Right atrium auricular region (tissue), 2 donors: ENCODE measurements at places on chromosomes 12 and 14. TPM values are rescaled to one million over a fixed set of nuclear protein-coding genes. Genes with fewer than 3 reads are reported as not detected.

DNA sequence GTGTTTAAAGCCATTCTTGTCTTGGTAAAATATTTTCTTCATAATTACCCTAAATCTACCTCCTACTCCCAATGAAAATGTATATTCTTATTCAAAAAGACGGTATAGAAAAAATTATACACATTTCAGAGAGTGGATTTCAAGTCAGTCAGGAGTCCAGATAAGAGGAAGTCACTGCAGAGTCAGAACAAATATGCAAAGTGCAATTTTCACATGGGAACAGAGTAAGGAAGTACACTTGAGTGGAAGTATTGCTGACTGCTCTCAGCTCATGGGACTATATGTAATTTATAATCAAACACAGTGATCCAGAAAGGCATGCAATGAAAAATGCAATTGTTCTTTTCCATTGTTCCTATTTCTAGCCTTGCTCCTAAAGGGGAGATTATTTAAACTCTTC is 1128.0 kb downstream of the AACS start:
- no peaks in the 10 kb centered on the region for H3K4me1 ChIP-seq
- no peaks in the 10 kb centered on the region for H3K36me3 ChIP-seq
- no peak overlapping the region for H3K4me3 ChIP-seq
- peaks cover 4% of the 10 kb centered on the region for H3K27me3 ChIP-seq
- no peak overlapping the region for H3K27ac ChIP-seq
- no peak for DNase-seq

The PELI2 gene
- total RNA-seq, result 4.4 TPM

GRCh38 chr12:51951199-51951842 is at the start of gene ACVR1B:
Gene ACVR1B, plus strand, starts transcription at chr12:51951699. Its CDS starts 45 bp downstream, at chr12:51951744.
- peak; percentile 91 for DNase-seq
- peak within 1 kb of the TSS; percentile 99 for H3K4me3 ChIP-seq
- H3K27ac ChIP-seq, result peak within 1 kb of the TSS; percentile 93
- H3K4me1 ChIP-seq, result peaks cover 50% of the 10 kb centered on the region
- H3K27me3 ChIP-seq, result no peaks in the 10 kb centered on the region

The AJUBA gene
- 24.6 TPM for total RNA-seq

The INHBC gene
- total RNA-seq, result not detected

GRCh38 chr12:67892259-67893021 is 96.8 kb upstream of the IFNG-AS1 start:
- H3K4me1 ChIP-seq, result no peaks in the 10 kb centered on the region
- no peak overlapping the region for H3K27ac ChIP-seq
- no peaks in the 10 kb centered on the region for H3K27me3 ChIP-seq
- H3K4me3 ChIP-seq, result no peak overlapping the region

DNA sequence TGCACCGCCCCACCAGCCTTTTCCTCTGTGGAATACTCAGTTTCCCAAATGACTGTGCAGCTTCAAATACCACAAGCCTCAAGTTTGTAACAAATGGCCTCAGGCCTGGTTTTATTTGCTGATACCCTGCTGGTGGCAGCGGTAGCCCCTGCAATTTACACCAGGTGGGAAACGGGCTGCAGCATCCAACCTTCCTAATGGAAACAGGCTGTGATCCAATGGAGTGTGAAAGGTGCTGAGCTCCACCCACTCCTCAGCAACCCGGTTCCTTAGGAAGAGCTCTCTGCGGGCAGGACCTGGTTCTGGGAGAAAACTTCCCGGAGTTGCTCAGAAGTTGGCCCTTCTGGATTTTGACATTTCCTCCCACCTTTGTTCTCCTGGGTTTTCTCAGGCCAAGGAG is 41.7 kb upstream of the LTA4H start:
- DNase-seq, result no peak
- H3K36me3 ChIP-seq, result no peaks in the 10 kb centered on the region
- H3K4me1 ChIP-seq, result no peaks in the 10 kb centered on the region
- no peak overlapping the region for H3K4me3 ChIP-seq
- H3K27me3 ChIP-seq, result no peaks in the 10 kb centered on the region
- no peak overlapping the region for H3K27ac ChIP-seq

- no peak for DNase-seq
- H3K27ac ChIP-seq, result no peak overlapping the region
- no peaks in the 10 kb centered on the region for H3K36me3 ChIP-seq
- H3K27me3 ChIP-seq, result no peaks in the 10 kb centered on the region
These were observed 166.2 kb downstream of the PTPRO start for GRCh38 chr12:15488481-15488880.

The JAG2 gene
- 14.5 TPM for total RNA-seq

DNA sequence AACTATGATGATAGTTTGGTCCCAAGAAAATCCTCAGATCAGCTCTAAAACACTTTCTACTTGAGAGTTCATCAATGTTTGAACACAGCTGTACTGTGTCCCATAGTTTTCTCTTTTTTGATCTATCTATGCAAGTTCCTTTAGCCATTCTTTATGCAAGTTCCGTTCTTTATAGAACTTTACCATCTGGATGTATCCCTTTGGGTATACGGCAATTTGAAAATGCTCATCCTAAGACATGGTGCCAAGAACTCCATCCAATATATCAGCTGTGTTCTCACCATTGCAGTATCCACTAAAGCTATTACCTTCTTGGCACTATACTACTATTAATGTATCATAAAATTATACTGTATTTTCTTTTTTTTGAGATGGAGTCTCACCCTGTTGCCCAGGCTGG is 276.9 kb downstream of the NOVA1 start:
- DNase-seq, result no peak
- no peak overlapping the region for H3K27ac ChIP-seq
- no peaks in the 10 kb centered on the region for H3K27me3 ChIP-seq
- H3K4me1 ChIP-seq, result no peaks in the 10 kb centered on the region
- H3K4me3 ChIP-seq, result no peak overlapping the region

GRCh38 chr12:98699586-98699985 is 54.5 kb downstream of the APAF1 start:
- no peak for DNase-seq
- H3K36me3 ChIP-seq, result no peaks in the 10 kb centered on the region
- no peak overlapping the region for H3K27ac ChIP-seq
- H3K4me1 ChIP-seq, result no peaks in the 10 kb centered on the region
- H3K27me3 ChIP-seq, result no peaks in the 10 kb centered on the region

DNA sequence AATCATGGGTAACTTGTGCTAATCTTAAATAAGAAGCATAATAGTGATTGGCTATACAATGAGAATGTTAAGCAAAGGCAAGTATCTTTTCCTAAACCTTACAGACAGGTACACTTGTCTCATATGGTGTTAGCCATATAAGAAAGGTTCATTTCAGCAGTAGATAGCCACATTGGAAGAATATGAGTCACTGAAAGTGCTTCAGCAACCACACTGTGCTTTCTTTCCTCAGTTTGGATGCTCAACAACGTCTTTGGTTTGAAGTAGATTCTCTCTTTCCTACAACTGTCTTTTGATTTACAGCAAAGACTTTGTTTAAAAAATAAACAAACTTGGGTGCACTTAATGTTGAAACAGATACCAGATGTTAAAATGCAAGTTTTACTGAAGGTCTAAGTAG is 8.9 kb downstream of the DDHD1 start:
- DNase-seq, result no peak
- H3K27ac ChIP-seq, result no peak overlapping the region
- no peaks in the 10 kb centered on the region for H3K27me3 ChIP-seq
- H3K4me3 ChIP-seq, result no peak overlapping the region
- no peaks in the 10 kb centered on the region for H3K4me1 ChIP-seq

- no peak overlapping the region for H3K4me3 ChIP-seq
- H3K36me3 ChIP-seq, result no peaks in the 10 kb centered on the region
- no peak for DNase-seq
- no peaks in the 10 kb centered on the region for H3K4me1 ChIP-seq
These were observed 108.3 kb downstream of the NUAK1 start for GRCh38 chr12:106030210-106031071.

DNA sequence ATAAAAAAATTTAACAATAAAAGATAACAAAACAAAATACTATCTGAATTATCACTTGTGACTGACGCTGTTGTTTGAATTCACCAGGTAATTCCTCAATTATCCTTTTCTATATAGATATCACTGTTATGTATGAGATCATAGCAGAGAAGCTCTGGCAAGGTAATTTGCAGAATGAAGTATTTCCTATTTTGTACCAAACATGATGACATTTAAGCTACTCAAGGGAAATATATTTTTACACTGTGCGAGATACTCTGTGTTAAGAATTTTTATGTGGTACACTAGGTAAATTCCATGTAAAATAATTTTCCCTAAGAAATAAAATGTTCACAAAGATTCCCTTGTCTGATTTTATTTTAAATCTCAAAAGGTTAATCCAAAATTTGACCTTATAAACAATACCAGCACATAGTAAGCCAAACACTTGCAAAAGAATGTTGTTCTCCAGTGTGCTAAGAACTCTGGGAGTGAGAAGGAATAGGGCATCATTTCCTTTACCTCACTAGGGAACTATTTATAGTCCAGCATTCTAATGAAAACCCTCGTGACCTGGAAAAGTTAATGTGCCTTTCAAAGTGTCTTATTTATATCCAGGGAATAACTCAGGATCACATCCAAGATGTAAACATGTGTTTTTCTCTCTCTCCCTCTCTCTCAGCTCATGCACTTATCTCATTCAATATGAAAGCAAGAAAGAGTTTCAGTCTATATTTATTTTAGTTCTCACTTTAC is 115.2 kb upstream of the RAP1B start:
- H3K4me3 ChIP-seq, result no peak overlapping the region
- no peaks in the 10 kb centered on the region for H3K4me1 ChIP-seq
- DNase-seq, result no peak
- no peaks in the 10 kb centered on the region for H3K36me3 ChIP-seq
- H3K27me3 ChIP-seq, result no peaks in the 10 kb centered on the region

- no peaks in the 10 kb centered on the region for H3K4me1 ChIP-seq
- DNase-seq, result no peak
- no peaks in the 10 kb centered on the region for H3K27me3 ChIP-seq
- H3K36me3 ChIP-seq, result no peaks in the 10 kb centered on the region
- no peak overlapping the region for H3K27ac ChIP-seq
- H3K4me3 ChIP-seq, result no peak overlapping the region
These were observed 52.0 kb upstream of the CRY1 start for GRCh38 chr12:107145397-107145796.

- H3K4me3 ChIP-seq, result no peak overlapping the region
- peaks cover 25% of the 10 kb centered on the region for H3K4me1 ChIP-seq
- no peaks in the 10 kb centered on the region for H3K27me3 ChIP-seq
- H3K36me3 ChIP-seq, result no peaks in the 10 kb centered on the region
These were observed 15.9 kb downstream of the TAOK3 start for GRCh38 chr12:118356809-118357256.

DNA sequence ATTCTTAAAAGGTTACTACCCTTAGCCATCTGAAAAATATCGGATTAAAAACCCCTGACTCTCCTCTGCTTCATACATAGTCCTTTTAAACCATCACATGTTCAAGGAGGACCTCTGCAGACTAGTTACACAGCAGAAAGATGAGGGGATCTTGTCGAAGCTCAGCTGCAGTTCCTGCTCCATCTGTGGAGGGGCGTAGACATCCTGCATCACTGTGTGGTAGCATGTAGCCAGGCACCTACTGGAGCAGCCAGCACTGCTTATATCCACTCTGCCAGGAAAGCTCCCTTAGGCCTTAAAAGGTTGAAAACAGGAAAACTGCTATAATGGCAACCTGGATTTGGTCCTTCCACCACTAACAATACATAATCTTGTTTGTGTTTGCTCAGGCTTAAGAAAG is 57.6 kb upstream of the STRN3 start:
- H3K4me3 ChIP-seq, result no peak overlapping the region
- peaks cover 6% of the 10 kb centered on the region for H3K36me3 ChIP-seq
- H3K27ac ChIP-seq, result no peak overlapping the region
- H3K4me1 ChIP-seq, result no peaks in the 10 kb centered on the region

DNA sequence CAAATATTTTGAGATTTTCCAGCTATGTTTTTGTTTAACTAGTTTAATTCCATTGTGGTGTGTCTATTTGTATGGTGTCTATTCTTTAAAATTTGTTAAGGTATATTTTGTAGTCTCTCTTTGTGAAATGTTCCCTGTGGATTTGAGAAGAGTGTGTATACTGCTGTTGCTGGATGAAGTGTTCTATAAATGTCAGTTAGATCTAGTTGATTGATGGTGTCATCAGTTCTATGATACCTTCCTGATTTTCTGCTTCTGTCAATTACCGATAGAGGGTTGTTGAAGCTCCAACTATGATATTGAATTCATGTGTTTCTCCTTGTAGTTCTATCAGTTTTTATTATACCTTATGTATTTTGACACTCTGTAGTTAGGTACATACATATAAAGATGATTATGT is 53.1 kb downstream of the FUT8 start:
- no peak for DNase-seq
- H3K4me3 ChIP-seq, result no peak overlapping the region
- no peak overlapping the region for H3K27ac ChIP-seq
- no peaks in the 10 kb centered on the region for H3K36me3 ChIP-seq
- no peaks in the 10 kb centered on the region for H3K27me3 ChIP-seq

The CLEC1B gene
- not detected for total RNA-seq

DNA sequence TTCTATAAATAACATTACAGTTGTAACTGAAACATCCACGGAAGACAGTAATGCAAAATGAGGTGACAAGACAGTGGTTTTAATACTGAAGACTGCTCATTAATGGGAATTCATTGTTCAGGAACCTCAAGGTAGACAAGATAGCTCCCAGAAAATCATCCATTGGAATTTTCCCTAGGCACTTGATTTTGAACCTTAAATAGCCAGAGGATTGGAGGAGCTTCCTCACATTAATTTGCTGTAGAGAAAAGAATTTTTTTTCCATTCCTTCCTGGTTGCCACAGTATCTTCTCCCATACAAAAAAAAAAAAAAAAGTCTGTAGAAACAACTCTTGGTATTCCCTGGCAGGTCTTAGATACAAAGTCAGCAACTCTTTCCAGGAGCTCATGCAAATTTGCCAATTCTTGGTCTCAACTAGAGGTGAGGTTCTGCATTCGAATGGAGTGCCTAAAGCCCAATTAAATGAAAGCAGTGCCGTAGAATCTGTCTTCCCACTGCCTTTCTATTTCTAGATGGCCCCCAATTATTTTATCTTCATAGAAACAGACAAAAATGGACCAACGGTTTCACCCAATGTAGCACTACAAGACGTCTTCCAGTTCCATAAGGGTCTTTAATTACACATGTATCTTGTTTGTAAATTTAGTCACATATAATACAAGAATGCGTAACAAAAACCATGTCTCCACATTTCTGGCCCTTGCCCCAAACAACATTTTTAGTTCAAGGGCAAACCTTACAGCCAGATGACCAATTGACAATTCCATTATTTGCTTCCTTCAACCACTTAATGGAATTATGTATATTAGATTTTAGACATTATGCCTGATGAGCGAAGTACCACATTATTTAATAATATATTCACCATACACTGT is 13.5 kb downstream of the SLC38A2 start:
- peaks cover 58% of the 10 kb centered on the region for H3K36me3 ChIP-seq
- no peaks in the 10 kb centered on the region for H3K27me3 ChIP-seq
- H3K4me3 ChIP-seq, result no peak overlapping the region
- DNase-seq, result no peak

The PTHLH gene
- total RNA-seq, result 67.6 TPM
